ENCODE measurements at places on chromosomes 13 and 19. TPM values are rescaled to one million over a fixed set of nuclear protein-coding genes. Genes with fewer than 3 reads are reported as not detected.

- no peak for DNase-seq
Measured at GRCh38 chr13:74040200-74040599, 94.0 kb downstream of the KLF12 start.

DNA sequence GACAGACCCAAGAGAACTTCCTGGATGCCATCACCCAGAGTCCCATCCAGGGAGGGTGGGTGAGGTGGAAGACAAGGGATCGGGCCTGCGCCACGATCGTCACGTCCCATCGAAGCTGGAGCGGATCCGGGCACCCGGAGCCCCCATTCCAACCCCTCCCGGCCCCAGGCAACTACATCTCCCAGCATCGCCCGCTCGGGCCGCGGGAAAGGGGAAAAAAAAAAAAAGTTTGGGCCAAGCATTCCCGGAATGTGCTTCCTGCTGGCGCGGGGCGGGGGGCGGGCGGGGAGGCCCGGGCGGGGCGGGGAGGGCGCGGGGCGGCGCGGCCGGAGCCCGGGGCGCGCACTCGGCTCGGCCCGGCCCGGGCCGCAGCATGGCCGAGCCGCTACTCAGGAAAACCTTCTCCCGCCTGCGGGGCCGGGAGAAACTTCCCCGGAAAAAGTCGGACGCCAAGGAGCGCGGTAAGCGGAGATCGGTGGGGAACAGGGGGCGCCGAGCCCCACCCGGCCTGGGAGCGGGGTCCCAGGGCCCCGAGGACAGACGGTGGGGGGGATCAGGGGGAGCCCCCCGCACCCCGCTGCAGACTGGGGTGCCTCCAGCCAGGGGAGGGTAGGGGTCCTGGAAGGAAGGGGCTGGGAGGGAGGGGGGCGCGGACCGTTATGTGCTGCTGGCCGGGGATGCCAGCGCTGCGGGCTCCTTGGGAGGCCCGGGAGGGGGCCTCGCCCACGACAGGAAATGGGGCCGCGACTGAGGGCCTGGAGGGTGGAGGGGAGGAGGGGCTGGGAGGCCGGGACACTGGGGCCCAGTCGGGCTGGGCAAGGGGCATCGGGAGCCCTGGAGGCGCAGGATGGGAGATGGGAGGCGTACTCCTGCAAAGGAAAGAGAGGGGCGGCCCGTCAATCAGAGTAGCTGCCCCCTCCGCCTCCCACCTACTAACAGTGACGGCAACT, at the start of gene SYDE1:
TSS of gene SYDE1 (plus strand) at position 341 of the 950 bp plus-strand sequence. CDS start at position 374, 33 bp downstream.
- no peak for DNase-seq

SGCG gene
- not detected for total RNA-seq

HIF3A gene
- 7.5 TPM for total RNA-seq

KIR2DL4 gene
- 0.41 TPM for total RNA-seq

ZIC5 gene
- not detected for total RNA-seq

DNA sequence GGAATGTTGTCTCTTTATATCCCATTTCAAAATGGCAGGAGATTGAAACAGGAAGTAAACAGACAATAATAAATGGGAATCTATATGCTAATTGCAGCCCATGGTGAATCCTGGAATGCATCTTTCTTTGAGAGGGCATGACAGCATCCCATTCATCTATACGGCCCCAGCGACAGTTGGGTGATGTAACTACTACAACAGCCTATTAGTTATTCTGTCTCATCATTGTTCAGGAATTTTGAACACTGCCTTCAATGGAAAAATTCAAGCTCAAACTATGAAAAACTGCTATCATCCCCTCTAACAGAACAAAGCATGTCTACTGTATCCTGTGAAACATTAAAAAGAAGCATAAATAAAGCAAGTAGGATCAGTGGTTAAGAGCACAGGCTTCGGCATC, 262.1 kb downstream of the DCT start:
- DNase-seq, result no peak

DNA sequence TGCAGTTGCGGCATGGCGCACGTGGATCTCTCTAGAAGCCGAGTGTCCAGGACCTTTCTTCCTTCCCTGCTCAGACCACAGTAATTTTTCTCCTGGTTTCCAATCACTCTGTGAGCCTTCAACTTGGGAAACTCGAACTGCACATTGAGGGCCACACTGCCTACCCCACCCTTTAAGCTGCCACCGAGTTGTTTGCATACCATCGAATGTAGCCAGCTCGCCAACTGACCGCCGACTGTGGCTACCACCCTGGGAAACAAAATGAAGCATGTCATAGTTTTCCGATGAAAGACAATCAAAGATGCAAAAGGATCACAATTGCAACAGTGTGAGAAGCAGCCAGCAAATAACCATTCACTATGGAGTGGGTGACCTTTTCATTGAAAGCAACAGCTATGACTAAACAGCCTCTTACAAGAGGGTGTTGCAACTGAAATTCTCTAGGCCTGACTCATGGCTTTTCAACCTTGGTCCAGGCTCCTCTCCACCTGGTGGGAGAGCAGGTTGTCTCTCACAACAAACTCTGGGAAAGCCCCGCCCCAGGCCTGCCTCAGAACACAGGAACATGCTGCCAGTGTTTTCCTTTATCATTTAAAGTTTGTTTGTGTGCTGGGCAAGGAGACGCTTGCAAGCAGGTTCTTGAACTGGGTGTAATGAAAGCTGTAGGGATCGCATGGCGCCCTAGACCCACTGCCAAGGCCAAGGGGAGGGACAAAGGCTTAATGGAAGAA, 141.7 kb upstream of the SERP2 start:
- DNase-seq, result no peak

GRCh38 chr13:29830000-29830399, 20.4 kb downstream of the UBL3 start:
- no peak for DNase-seq

SPTBN4 gene
- total RNA-seq, result not detected

DNA sequence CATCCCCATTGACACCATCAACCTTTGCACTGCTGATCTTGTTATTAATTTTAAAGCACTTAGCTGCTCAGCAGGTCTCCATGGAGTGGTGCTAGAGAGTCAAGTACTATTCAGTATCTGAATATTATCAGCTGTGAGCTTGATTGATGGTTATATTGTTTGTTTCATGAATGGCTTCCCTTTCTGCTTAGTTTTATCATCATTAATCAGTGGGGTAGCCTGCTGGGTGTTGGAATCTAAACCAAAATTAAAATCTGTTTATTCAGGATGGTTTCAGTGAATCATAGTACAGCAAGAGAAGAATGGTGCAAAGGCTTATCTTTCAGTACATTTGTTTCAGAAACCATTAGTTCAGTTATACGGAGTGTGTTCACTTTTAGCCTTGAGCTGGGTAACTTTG, 42.5 kb upstream of the SCEL start:
- peak; percentile 67 for DNase-seq

DNA sequence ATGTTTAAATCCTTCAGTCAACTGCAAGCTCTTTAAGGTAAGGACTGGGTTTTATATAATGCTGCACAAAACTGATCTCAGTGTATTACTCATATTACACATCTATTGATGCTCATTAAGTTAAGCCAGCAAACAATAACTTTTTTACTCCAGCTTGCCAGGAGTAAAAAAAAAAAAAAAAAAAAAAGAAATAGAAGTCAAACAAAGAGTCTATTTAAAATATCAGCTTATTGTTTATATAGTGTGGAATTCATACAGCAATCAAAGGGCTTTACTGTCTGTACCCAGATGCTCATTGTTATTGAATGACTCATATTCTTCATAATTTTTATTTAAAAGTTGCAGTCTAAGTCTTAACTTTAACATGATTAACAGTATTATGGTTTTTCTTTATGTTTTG, 21.8 kb upstream of the KBTBD7 start:
- no peak for DNase-seq

DNA sequence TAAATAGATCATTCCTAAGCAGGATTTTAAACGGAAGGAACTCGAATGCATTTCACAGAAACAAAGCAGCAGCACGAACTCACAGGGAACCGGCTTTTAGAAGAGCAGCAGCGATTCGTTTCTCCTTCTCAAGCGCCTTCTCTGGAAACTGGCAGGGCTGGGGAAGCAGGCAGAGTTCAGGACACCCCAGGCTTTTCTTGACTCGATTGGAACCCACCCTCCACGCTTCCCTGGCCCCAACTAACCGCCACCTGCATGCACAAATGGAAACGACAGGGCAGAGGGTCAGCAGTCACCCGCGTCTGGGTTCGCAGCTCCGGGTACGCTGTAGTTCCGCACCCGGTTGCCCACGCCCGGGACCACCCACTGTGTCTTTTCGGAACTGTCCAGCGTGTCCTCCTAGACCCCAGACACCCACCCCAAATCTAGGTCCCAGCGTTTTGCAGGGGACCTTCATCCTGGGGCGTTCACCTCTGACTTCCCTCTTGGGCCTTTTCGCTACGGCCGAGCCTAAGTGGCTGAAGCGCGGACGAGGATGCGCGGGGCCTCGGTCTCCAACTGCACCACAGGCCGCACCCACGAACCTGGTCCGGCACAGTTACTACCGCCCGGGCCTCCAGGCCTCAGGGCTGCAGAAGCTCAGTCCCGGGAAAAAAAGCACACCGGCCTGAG, 500 bp downstream of the ZFP30 start:
- no peak for DNase-seq

GRCh38 chr19:50475736-50476223, 527 bp upstream of the EMC10 start:
- no peak for DNase-seq

DNA sequence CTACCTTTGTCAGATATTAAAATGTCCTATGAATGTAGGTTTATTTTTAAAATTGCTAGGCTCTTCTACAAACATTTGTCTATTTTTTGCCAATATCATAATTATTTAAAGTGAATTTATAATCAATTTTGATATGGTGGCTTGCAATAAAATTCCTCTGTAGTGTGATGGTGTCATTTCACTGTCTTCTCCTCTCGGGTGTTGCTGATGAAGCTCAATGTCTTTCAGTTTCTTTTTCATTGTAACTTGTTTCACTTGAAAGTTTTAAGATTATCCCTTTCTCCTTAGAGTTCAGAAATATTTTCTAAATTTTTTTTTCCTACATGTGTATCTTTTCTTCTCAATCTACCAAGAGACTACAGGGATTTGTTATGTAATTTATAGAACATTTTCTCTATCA, 267.1 kb upstream of the EDNRB start:
- DNase-seq, result no peak

GRCh38 chr19:12287958-12288500, 6.7 kb downstream of the ZNF44 start:
- no peak for DNase-seq

- DNase-seq, result no peak
Measured at GRCh38 chr19:17448131-17448967, at the start of gene TMEM221. TSS of gene TMEM221 (minus strand) at chr19:17448668. CDS start at chr19:17448462, 206 bp downstream.

DNA sequence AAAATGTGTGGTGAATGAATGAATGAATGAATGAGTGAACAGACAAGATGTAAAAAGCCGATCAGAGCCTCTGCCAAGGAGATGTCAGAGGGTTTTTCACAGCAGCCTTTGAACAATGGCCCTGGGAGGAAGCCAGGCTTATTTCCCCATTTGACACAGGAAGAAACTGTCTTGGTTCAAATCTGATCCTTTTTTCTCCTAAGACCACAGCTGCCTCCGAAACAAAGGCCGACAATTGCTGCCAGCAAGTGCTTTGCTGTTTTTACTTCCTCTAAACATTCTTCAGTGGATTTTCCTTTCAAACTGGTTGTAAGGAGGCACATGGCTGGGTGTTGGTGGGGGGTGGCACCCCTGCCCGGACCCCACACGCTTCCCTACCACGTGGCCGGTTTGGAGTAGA, 44.2 kb upstream of the HOMER3 start:
- peak; percentile 66 for DNase-seq

Measured in glomerular endothelial cell (primary cell).